Thoracic aorta (tissue), 2 donors: ENCODE measurements at places on chromosomes 16 and 17. TPM values are rescaled to one million over a fixed set of nuclear protein-coding genes. Genes with fewer than 3 reads are reported as not detected.

The TEKT1 gene
- not detected for total RNA-seq

The SUPT6H gene
- total RNA-seq: 45.6 TPM

The OR1A1 gene
- total RNA-seq: not detected

The TMEM238L gene
- not detected for total RNA-seq

The NLK gene
- total RNA-seq: 23.0 TPM

The KRTAP2-1 gene
- total RNA-seq: not detected

- H3K36me3 ChIP-seq: peaks cover 17% of the 10 kb centered on the region
- H3K4me3 ChIP-seq: peak within 1 kb of the TSS; percentile 74
- DNase-seq: no peak
- H3K27ac ChIP-seq: peak within 1 kb of the TSS; percentile 39
Observed at GRCh38 chr16:88650749-88651275, at the start of gene CYBA. Gene CYBA (minus strand): TSS chr16:88651053. CDS start chr16:88651013, 40 bp downstream.

- H3K4me3 ChIP-seq: no peak overlapping the region
- DNase-seq: no peak
- peaks cover 8% of the 10 kb centered on the region for H3K36me3 ChIP-seq
Observed at GRCh38 chr17:47934856-47935255, 6.5 kb upstream of the PNPO start.

DNA sequence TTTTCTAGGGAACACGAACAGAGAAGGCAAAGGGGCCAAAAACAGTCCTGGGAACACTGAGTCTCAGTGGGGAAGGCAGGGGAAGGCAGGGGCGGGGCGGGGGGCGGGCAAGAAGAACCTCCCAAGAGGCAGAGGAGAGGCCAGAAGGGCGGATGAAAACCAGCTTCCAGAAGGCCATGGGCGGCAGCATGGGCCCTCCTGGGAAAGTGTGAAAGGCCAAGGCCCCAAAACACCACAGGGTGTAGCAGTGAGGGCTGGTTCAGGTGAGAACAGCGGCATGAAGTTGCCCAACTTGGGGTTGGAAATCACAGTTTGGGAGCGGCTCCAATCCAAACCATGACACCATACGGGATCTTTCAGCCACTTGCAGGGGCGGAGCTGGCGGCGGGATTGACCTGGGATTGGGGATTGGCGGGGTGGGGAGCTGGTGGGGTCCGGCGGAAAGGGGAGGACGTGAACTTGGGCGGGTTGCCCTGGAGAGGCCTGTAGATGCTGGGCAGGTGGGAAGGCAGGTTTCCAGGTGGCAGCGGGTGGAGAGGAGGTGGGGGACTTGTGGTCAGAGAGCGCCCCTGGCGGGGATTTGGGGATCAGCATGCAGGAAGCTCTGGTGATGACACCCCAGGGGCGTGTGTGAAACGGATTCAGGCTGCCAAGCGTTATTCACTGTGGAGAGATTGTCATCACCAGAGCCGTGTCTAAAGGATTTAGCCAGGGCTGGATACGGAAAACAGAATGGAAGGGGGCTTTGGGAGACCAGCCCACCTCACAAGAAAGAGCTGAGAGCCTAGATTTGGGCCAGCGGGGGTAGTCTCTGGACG is 80.9 kb downstream of the ARHGAP23 start:
- no peak overlapping the region for H3K27ac ChIP-seq
- H3K4me1 ChIP-seq: peaks cover 4% of the 10 kb centered on the region

DNA sequence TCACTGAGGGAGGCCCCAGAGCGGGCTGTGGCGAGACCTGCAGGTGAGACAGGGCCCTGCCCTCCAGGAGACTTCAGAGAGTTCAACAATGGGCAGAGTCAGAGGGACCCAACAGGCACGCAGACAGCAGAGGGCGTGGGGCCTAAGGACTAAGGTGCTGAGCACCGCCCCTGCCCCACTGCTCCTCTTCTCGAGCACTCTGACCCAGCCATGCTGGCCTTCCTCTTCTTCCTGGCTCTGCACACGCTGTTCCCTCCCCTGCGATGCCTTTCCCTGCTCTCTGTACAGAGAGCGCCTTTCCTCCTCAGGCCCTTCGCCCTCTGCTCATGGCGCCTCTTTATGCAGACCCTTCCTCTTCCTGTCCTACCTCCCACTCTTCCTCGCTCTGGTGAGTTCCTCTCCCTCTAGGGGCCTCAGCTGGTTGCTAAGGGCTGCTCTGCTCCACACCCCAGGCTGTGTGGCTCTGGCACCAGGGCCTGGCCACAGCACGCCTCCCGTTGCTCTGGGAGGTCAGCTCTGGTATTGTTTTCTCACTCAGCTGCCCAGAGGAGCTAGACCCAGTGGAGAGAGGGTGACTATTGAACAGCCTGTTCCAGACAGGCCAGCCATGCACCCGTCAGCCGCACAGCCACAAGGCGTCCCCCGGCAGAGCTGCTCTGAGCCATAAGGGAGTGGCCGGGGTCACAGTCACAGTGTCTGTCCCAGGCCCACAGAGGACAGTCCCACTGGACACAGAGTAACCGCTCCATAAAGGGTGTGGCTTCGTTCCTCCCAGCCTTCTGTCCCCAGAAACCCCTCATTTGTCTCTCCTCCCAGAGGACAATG is 13.6 kb upstream of the RASD1 start:
- no peaks in the 10 kb centered on the region for H3K36me3 ChIP-seq
- no peak overlapping the region for H3K4me3 ChIP-seq
- no peak overlapping the region for H3K27ac ChIP-seq
- no peaks in the 10 kb centered on the region for H3K27me3 ChIP-seq
- H3K4me1 ChIP-seq: peaks cover 3% of the 10 kb centered on the region
- no peak for DNase-seq

DNA sequence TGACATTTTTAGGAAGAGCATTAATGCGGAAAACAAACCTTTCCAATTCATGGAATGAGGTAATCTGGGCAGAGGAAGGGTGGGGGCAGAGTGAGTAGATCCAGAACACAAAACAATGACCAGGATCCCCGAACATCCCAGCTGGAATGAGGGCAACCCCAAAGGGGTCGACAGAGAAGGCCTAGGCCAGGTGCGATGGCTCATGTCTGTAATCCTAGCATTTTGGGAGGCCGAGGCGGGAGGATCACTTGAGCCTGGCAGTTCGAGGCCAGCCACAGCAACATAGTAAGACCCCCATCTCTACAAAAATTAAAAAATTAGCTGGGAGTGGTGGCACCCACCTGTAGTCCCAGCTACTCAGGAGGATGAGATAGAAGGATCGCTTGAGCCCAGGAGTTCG is 64.7 kb downstream of the ZFHX3 start:
- H3K4me1 ChIP-seq: peaks cover 30% of the 10 kb centered on the region
- no peak for DNase-seq
- H3K27ac ChIP-seq: no peak overlapping the region
- H3K4me3 ChIP-seq: no peak overlapping the region
- H3K36me3 ChIP-seq: no peaks in the 10 kb centered on the region

DNA sequence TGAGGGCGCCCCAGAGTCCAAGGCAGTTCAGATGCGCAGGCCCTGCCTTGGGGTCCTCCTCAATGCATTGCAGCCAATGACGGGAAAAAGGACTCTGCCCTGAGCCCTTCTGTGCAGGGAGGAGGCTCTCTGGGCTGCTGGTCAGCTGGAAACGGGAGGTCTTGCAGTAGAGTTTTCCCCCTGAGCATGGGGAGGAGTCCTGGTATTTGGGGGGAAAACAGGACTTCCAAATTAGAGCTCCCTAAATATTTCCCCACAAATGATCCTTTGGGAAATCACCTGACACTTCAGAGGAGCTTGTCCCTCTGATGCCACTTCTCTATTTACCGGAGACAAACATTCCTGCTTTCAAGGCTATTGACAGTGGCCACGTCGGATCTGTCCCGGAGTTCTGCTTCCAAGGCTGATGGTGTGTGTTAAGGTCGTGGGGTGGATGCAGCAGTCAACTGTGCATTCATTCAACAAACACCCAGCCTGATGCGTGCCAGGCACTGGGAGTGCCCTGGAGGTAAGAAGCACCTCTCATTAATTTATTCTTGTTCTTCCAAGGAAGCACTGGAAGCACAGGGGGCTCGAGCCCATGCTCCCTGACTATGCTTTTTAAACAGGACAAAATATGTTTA is 73.0 kb upstream of the DNAH17 start:
- H3K27me3 ChIP-seq: no peaks in the 10 kb centered on the region
- H3K4me1 ChIP-seq: no peaks in the 10 kb centered on the region
- no peak for DNase-seq
- no peak overlapping the region for H3K27ac ChIP-seq
- no peak overlapping the region for H3K4me3 ChIP-seq
- H3K36me3 ChIP-seq: no peaks in the 10 kb centered on the region

DNA sequence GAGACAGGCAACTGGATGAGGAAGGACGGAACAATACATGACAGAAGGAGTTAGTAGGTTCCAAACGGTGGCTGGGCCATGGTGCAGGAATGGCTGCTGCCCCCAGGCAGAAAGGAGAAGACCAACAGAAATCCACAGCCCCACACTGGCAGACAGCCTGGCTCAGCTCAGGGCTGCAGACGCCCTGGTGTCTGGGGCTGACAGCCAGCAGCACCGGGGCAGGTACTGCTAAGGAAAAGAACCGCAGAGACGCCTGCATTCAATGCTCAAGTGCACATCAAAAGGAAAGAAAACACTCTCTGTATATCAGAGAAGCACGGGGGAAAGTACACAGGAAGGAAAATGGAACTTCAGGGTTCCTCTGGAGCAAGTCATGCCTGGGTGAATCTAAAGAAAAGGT is 53.4 kb downstream of the GAS7 start:
- no peak for DNase-seq
- peaks cover 9% of the 10 kb centered on the region for H3K4me1 ChIP-seq
- H3K4me3 ChIP-seq: no peak overlapping the region
- no peaks in the 10 kb centered on the region for H3K27me3 ChIP-seq
- no peak overlapping the region for H3K27ac ChIP-seq

- DNase-seq: no peak
- H3K4me1 ChIP-seq: no peaks in the 10 kb centered on the region
- no peak overlapping the region for H3K27ac ChIP-seq
- H3K36me3 ChIP-seq: no peaks in the 10 kb centered on the region
- H3K27me3 ChIP-seq: no peaks in the 10 kb centered on the region
Observed at GRCh38 chr16:19105891-19106624, 7.7 kb upstream of the ITPRIPL2 start.

DNA sequence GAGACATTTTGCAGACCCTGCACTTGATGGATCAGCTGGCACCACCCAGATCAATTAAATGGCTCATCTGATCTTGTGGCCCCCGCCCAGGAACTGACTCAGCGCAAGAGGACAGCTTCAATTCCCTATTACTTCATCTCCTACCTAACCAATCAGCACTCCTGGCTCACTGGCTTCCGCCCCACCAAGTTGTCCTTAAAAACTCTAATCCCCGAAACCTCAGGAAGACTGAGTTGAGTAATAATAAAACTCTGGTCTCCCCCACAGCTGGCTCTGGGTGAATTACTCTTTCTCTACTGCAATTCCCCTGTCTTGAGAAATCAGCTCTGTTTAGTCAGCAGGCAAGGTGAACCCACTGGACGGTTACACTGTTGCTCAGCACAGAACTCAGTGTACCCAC is 23.6 kb downstream of the SPPL2C start:
- DNase-seq: no peak
- H3K27ac ChIP-seq: no peak overlapping the region
- no peak overlapping the region for H3K4me3 ChIP-seq
- H3K27me3 ChIP-seq: no peaks in the 10 kb centered on the region

DNA sequence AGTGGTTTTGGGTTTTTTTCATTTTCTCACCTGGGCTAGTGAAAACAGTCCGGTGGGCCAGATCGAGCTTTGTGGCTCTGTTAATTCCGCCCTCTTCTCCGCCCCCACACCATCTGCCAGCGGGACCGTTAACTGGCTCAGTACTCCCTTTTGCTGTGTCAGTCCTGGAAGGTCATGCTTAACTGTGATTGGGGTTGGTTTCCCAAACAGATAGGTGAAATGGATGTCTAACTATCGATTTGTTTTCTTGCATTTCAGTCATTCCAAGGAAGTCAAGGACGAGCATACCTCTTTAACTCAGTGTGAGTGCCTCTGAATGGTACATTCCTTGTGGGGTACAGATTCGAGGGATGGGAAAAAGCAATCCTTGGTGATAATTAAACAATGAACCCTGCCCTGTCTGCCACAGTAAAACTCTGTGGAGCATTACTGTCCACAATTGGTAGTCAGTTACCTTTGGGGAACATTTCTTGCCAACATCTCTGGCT is 56.7 kb downstream of the YPEL2 start:
- peaks cover 25% of the 10 kb centered on the region for H3K4me1 ChIP-seq
- H3K27ac ChIP-seq: peak overlapping the region; percentile 61

GRCh38 chr17:60351012-60351695 is 40.8 kb downstream of the USP32 start:
- peaks cover 21% of the 10 kb centered on the region for H3K4me1 ChIP-seq
- no peak overlapping the region for H3K4me3 ChIP-seq
- H3K36me3 ChIP-seq: no peaks in the 10 kb centered on the region
- H3K27ac ChIP-seq: no peak overlapping the region

DNA sequence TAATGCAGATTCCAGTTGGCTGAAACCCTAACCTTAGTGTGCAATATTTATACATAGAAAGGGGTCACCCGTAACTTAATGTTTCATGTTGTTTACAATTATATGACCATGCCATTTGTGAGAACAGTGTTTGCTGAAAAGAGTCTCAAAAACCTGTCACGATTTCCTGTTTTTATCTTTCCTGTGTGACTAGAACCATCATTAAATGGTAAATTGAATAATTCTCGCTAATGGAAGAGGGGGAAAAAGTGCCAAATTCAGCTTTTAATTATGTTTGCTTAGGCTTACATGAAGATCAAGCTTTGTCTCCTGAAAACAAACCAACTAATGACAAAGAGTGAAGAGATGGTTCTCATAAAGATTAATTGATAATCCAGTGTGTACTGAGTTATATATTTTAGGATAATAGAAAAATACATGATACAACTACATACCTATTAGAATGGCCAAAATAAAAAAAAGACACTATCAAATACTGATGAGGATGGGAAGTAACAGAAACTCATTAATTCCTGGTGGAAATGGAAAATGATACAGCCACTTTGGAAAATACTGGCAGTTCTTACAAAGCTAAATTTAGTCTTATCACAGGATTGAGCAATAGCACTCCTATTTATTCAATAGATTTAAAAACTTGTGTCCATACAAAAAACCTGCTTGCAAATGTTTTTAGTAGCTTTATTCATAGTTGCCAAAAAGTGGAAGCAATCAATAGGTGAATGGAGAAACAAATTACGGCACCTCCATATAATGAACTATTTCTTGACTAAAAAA is 141.7 kb downstream of the CDK5R1 start:
- H3K4me1 ChIP-seq: peaks cover 4% of the 10 kb centered on the region
- H3K36me3 ChIP-seq: no peaks in the 10 kb centered on the region
- H3K27ac ChIP-seq: no peak overlapping the region
- DNase-seq: no peak

GRCh38 chr16:69921127-69921526 is 30.0 kb upstream of the CLEC18A start:
- no peaks in the 10 kb centered on the region for H3K27me3 ChIP-seq
- H3K27ac ChIP-seq: peak overlapping the region; percentile 84
- peaks cover 46% of the 10 kb centered on the region for H3K4me1 ChIP-seq
- peak overlapping the region; percentile 10 for H3K4me3 ChIP-seq
- H3K36me3 ChIP-seq: no peaks in the 10 kb centered on the region
